ENCODE measurements at places on chromosomes 1 and 21.
A peak's percentile ranks its signal among the peaks of the same experiment; 100 is the strongest.

GRCh38 chr1:51523931-51524330 is 4.9 kb upstream of the EPS15 start:
- no peak for DNase-seq

GRCh38 chr21:37699024-37699775 is 217.1 kb downstream of the KCNJ6 start:
- DNase-seq = no peak

DNA sequence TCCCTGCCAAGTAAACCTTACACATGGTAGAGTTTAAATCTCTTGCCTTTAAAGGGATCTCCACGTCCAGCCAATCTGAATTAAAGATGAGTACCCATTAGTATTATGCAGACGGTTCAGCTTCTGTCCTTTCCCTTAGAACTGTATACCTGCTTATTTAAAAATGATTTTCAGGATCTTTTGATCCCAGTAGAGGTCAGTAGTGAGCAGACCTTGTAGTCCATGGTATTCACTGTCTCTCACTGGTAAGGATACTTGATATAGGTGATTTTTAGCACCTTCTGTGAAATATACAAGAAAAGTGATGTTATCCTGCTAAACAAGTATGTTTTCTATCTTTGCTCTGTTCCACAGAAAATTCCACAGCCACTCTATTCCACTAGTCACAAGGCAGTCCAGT is 1211.6 kb upstream of the ADGRL4 start:
- peak; percentile 51 for DNase-seq

- DNase-seq = peak; percentile 63
Measured at GRCh38 chr1:45018599-45019230, 6.7 kb downstream of the UROD start.

- no peak for DNase-seq
Measured at GRCh38 chr1:193562121-193562520, 375.7 kb upstream of the B3GALT2 start.

- DNase-seq = no peak
Measured at GRCh38 chr1:205342986-205343385, 13.7 kb downstream of the KLHDC8A start.

DNA sequence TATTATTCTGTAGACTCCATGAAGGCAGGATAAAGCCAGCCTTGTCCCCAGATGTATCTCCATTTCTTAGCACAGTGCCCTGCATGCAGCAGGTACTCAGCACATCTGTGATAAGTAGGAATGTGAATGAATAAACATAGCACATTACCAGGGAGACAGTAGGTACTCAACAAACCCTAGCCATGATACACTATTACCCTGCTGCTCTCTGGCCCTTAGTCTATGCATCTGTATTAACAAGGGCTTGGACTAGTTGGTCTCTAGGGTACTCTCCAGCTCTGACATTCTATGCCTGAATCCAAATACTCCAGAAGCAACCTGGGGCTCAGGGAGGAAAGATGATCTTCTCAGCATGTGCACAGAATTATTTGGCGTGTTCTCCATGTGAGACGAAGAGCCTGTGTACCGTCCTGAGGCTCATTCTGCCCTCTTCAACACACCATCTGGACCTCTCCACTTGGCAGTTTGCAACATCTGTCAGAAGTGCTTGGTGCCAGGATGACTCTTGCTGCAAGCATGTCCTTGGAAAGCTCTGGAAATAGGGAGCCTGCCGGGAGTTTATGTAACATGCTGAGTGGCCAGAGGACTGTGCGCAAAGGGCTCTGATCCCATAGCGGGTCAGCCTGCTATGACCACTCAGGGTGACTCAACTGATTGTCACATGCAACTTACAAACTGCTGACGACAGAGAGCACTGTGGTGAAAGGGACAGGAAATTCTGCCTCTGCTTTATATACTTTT is 228.2 kb upstream of the USP24 start:
- DNase-seq = peak; percentile 37

DNA sequence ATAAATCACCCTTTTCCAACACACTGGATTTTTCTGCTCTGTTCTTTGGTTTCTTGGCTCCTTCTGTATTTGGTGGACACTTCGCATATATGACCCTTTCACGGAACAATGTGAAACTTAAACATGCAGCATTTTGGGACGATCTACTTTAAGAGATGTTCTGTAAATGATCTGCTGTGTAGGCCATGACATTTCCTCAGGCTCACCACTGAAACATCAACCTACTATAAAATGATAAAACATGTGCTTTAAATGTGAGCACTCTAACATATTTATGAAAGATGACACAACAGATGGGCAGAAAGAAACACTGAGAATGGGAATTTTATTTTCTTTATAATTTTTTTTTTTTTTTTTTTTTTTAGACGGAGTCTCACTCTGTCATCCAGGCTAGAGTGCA is 316.3 kb upstream of the GREM2 start:
- no peak for DNase-seq
